Activated naive CD4-positive, alpha-beta T cell treated with anti-CD3 and anti-CD28 coated beads, Interleukin-2, amount 10 ng/mL, durations not matched to agents 5 hours and 36 hours (primary cell): ENCODE measurements at places on chromosomes 5 and 9. TPM values are rescaled to one million over a fixed set of nuclear protein-coding genes. Genes with fewer than 3 reads are reported as not detected.

Gene CTNND2
- not detected for total RNA-seq

Gene OR1Q1
- total RNA-seq, result not detected

Gene RHOBTB3
- 0.71 TPM for total RNA-seq

Gene TLE4
- 39.5 TPM for total RNA-seq

Gene TMEM174
- total RNA-seq, result not detected

Gene NRARP
- total RNA-seq, result 0.86 TPM

Gene ENTREP1
- not detected for total RNA-seq

Gene LPAR1
- total RNA-seq, result not detected

Gene BAAT
- total RNA-seq, result not detected

Gene MZB1
- total RNA-seq, result 8.0 TPM

Gene MORN5
- total RNA-seq, result not detected

Gene GOLM1
- 0.55 TPM for total RNA-seq

Gene CERCAM
- 0.39 TPM for total RNA-seq

Gene ZNF300
- 0.93 TPM for total RNA-seq

Gene CCDC192
- total RNA-seq, result not detected

Gene FCN1
- not detected for total RNA-seq

Gene SAXO1
- total RNA-seq, result not detected

Gene SPINK7
- not detected for total RNA-seq
